ENCODE measurements at places on chromosomes 12 and 14. TPM values are rescaled to one million over a fixed set of nuclear protein-coding genes. Genes with fewer than 3 reads are reported as not detected.

GLT8D2 gene
- 52.5 TPM for total RNA-seq

SYNDIG1L gene
- total RNA-seq = not detected

PARP2 gene
- total RNA-seq = 8.0 TPM

RNASE7 gene
- total RNA-seq = not detected

LRP1-AS gene
- total RNA-seq = not detected

RFX4 gene
- total RNA-seq = not detected

GRCh38 chr12:11862798-11863197 lies 207.9 kb upstream of the BCL2L14 start:
- DNase-seq = no peak

DNA sequence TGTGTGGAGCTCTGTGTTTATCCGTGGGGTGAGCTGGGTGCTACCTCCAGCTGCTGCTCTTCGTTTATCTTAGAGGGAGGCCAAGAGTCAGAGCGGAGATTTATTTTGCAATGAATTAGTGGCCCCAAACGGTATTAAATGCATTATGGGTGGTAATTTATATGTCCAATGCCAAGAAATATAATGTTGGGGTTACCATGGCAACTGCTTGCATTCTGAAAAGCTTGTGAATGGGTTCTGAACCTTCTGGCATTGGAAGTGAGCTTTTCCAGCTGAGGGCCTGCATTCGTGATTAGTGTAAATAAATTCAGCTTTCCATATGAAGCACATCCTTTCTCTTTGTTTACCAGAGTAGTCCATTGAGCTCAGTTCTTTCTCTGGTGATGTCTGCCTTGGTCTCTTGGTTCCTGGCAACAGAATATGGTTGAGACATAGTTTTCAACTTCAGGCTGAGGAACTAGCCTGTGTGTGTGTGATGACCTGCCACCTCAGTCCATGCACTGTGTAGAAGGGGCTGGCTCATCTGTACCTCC lies 51.8 kb downstream of the TRAF3 start:
- peak; percentile 35 for DNase-seq

- no peak for DNase-seq
Measured at GRCh38 chr14:36270191-36270590, 50.2 kb downstream of the MBIP start.

DNA sequence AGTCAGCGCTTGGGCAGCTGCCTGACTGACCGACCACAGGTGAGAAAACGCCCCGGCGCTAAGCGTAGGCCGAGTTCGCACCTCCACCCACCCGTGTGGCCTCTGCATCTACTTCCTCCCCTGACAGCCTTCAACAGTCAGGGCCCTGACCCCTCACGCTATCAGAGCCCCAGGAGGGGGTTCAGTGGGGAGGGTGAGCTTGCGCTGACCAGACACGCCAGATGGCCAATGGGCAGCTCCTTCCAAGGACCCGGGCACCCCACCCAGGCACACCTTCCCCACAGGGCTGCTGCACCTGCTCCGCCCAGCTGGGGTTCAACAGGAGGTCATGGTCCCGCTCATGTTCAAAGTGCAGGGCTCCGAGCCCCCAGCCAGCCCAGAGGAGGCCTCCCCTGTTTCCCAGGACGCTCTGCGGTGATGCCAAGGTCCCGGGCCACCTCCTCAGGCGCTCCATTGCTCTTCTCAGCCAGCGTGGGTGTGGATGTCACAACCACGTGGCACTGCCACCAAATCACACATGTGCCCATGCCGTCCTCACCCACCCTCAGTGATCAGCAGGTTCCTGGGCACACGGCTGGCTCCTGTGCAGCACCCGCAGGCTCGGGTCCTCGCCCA lies 48.7 kb upstream of the BCL11B start:
- no peak for DNase-seq

DNA sequence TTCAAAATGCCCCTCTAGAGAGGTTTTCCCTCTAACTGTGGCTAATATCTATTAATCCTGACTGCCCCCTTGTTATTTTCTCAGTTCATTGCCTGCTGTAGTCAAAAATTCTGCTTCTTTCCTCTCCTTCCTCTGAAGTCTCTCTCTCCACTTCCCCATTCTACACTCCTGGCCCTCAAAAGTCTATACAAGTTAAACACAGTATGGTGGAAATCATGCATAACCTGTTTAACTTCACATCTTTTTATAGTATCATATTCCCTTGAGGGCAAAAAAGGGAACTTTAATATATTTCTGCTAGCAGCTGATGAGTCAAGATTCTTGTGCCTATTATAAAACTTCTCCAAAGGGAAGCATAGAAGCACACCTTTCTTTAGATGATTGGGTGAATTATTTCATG lies 16.7 kb downstream of the GRIP1 start:
- no peak for DNase-seq

DNA sequence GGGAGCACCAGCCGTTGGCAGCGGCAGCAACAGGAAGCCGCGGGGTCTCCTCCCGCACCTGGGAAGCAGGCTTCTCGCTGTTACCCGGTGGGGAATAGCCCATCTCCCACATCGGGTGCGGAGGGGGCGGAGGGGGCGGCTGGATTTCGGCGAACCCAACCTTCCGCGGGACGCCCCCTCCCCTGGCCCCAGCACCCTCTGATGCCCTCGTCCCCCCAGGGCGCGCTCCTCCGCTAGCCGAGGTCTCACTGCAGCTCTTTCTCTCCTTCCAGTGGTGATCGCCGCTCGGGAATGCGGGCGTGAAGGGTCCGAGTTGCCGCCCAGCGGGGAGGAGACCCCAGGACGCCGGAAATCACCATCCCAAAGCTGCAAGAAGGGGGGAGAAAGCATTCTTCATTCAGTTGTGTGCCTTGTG lies 303 bp downstream of the SAMD4A start:
- DNase-seq = peak; percentile 69

- DNase-seq = no peak
Measured at GRCh38 chr12:64299628-64300027, 77.5 kb upstream of the KICS2 start.

DNA sequence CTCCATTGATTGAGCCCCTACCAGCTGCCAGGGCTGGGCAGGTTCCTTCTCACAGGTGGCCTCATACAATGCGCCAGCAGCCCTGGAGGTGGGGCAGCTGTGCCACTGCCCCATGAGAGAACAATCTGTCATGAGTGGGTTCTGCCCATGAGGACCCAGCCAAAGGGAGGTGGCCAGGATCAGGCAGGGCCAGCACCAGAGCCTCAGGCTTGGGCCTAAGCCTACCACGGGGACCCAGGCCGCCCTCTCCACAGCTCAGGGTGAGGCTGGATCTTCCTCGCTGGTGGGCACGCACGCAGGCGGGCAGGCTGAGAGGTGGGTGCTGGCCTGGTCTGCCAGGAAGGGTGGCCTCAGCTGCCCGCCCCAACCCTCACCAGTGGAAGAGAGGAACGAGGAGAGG lies 110.7 kb downstream of the KIF26A start:
- peak; percentile 48 for DNase-seq

GRCh38 chr14:106843951-106844483 lies 1317.6 kb downstream of the TMEM121 start:
- peak; percentile 71 for DNase-seq

DNA sequence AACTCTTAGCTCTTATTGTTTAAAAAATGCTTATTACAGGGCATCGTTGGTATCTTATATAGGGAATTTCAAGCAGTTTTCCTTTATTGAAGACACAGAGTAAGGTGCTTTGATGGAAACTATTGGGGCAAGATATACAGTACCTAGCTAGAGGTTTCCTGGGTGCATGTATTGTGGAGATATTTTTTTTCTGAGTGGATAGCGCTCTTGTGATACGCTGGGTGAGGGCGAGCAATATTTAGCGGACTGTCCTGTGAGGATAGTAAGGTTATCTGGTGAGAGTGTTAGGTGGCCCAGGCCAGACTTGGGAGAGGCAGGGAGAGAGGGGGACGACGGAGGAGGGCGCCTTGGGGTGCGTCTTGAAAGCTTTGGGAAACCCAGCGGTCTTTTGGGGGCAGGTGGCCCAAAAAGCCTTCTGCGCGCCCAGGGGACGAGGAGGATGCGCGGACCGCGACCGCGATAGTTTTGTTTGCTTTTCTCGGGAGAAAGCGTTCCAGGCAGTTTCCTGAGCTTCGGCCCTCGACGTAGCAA lies 596 bp upstream of the BICD1 start:
- DNase-seq = no peak

DNA sequence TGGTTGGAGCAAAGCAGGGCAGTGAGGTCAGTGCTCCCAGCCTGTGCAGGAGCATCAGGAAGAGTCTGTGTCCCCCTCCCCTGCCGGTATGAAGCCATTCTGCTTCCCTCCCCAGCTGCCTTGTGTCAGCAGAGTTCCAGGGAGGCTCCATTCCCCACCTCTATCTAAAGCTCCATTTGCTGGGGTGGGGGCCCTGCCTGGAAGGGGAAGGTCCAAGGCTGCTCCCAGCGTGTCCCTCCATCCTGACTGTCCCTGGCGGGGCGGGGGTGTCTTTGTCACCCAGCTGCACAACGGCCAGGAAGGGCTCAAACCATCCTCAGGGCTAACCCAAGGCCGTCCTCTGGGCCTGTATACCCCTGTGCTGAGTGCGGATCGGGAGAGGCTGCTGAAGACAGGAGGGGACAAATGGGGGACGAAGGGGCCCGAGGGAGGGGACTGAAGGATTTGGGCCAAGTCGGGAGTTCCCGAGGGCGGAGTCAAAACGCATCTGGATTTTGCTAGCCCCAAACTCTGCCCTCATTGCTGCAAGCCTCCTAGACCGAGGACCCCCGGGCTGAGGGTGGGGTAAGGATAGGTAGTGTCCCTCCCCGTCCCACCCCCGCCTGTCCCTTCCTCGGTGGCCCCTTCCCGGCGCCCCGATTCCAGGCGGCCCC lies 748 bp upstream of the ACVRL1 start:
- peak; percentile 66 for DNase-seq

DNA sequence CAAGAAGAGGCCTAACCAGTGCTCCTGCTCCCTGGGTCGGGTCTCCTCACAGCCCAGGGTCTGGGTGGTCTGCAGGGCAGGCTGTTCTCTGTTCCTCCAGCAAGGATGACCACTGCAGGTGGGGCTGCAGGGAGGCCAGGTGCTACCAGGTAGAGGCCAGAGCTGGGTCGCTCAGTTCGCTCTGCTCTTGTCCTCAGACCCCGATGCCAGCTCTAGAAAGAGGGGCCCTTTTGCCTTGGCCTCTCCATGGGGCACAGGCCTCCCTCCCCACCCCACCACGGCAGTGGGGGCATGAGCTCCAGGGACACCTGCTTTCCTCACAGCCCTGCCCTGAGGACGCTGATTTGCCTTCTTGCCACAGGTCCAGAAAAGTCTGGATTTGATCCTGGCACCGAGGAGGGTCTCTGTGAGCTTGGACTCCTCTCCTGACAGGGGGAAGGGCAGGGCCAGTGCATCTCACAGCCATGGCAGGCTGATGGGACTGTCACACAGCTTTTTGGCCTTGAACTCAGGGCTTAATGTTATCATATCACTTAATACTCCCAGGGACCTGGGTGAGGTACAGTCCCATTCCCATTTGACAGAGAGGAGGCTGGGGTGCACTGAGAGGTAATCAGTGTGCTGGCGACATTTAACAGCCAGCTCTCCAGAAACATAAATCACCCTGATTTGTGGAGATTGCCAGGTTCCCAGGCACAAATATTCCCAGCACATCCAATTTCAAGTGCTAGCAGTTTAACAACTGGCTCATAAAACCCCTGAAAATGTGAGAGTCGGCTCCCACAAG lies 273.0 kb upstream of the SFSWAP start:
- DNase-seq = peak; percentile 82

DNA sequence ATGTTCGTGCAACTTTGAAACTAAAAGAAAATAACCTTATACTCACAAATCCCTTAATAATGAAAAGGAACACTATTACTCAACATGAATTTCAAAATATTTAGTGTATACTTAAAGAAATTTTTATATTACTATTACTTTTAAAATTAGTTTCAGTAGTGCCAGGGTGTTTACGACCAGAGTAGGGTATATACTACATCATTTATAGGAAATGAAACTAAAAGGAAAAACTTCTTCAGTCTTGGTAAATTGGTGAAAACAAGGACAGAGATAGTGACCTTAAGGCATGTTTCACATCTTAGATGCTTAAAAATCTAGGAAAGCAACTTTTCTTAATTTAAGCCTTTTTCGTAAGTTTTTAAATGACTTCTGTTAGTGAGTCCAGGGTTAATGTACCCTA lies 4.5 kb downstream of the USP15 start:
- DNase-seq = no peak

DNA sequence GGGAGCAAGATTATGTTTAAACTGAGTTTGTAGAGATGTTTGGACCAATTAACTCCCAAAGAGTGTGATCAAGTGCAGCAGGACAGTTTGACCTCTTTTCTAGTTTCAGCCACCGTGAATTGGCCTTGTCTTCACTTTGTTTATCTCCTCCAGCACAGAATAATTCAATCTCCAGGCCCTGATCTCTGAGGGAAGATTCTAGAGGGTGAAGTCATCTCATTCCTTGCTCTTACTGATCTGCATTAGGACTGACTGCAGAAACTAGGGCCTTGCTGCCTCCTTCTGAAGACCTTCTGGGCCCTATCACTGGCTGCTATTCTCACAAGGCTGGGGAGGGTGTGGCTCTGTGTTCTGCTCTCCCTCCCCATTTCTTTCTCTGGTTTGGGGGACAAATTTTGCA lies 29.4 kb downstream of the C12orf75 start:
- DNase-seq = no peak

GRCh38 chr12:100868487-100868886 lies 73.9 kb downstream of the ANO4 start:
- peak; percentile 63 for DNase-seq

- DNase-seq = no peak
Measured at GRCh38 chr12:66242311-66242710, 53.3 kb downstream of the IRAK3 start.

DNA sequence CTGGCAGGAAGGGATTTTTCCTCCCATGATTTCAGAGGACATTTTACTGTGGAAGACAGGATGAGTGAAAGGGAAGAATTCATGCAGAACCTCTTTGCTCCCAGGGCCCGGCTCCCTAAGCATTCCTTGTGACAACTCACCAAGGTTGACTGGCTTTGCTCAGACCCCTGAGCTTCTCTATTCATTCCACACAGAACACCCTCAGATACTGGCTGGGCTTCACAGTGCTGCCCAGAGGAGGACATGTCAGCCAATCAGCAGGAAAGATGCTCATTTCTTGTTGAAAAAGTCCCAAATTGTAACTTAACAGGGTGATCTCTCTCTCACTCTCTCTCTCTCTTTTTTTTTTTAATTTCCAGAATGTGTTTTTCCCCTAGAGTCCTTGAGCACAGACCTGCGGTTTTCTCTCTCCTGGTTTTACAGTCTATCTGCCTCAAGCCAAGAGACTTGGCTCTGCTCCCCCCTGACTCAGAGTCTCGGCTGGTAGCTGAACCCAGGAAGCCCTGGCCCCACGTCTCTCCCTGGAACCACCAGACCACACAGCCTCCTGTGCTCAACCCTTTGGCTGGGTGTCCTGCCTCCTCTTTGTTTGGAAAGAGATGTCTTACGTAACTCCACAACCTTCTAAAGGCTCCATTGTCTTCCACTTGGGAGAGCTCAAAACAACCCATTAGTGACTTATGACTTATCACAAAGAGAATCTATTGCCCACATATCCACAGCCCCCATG lies 43.9 kb downstream of the SSPN start:
- peak; percentile 89 for DNase-seq

GRCh38 chr12:70106347-70106746 lies 136.9 kb upstream of the CNOT2 start:
- no peak for DNase-seq

DNA sequence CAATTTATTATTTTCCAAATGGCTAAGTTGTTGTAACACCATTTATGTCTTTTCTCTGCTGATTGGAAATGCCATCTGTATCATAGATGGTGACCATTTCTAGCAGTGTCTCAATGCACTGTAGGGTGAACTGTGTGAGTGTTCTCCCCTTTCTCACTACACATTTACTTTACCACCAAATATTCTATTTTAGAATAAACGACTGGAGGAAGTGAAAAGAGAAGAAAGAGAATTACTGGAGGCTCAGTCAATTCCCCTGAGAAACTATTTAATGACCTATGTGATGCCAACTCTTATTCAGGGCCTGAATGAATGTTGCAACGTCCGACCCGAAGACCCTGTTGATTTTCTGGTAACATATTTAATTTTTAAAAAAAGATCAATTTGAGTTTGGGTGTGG lies 15.5 kb upstream of the PAPOLA start:
- DNase-seq = no peak
